Right renal cortex interstitium (tissue), 3 donors: ENCODE measurements at places on chromosomes 5 and 9.

DNA sequence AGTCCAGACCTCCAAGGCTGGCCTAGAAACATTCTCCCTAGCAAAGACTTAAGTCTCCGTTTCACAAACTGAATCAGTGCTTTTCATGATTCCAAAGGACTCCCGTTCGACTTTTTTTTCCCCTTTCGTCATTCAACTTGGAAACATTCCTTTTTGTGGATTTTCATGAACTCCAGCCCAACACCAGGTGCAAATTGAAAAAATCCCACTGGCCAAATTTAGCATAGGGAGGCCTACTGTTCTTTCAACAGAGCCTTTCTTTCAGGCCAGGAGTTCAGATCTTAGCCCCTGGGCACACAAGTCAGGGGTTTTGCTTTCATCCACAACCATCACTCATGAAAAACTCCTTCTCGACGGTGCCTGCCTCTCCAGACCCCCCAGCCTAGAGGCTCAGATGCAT is 285.3 kb downstream of the PIK3R1 start:
- DNase-seq: no peak

DNA sequence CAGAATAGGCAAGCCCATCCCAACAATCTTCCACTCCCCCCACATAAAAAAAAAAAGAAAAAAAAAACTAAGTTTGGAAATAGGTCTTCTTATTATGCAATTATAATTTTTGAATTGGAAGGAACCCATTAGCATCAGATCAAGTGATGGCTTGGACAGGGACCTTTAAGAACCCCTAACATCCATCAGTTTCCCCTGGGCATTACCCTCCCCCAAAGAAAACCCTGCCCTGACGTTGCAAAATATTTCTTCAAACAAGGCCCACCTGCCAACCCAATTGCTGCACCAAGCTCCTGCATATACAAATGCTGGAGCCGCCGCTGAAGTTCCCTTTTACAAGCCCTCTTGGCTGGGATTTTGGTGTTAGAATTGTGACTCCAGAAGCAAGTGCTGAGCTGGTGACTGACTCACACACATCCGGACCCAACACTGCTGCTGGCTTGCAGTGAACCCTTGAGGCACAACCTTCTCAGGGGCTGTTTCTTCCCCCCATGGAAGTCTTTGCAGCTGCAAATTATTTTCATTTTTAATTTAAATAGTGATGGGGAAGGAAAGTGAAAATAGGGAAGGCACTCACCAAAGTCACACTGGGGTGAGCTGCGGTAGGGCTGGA is 56.1 kb upstream of the AFAP1L1 start:
- DNase-seq: no peak

- no peak for DNase-seq
These were observed 17.2 kb downstream of the KDM3B start for GRCh38 chr5:138369706-138370105.

DNA sequence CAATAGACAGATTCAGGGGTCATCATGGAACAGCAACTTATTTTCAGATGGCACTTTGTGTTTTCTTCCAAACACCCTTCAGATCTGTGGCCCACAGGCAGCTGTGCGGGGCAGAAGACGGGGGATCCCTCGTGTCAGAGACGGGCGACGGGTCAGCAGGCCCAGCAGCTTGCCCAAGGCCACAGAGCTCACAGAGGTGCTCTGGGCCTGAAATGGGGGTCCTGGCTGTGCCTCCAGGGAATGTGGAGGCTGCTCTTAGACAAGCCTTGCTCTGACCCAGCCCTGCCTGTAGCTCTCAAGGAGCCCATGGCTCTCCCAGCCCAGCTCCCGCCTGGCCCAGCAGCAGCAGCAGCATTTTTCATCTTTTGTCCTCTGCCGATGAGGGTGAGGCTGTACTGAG is 40.9 kb upstream of the SARDH start:
- no peak for DNase-seq

- no peak for DNase-seq
These were observed 584.7 kb downstream of the EBF1 start for GRCh38 chr5:158514986-158515359.

DNA sequence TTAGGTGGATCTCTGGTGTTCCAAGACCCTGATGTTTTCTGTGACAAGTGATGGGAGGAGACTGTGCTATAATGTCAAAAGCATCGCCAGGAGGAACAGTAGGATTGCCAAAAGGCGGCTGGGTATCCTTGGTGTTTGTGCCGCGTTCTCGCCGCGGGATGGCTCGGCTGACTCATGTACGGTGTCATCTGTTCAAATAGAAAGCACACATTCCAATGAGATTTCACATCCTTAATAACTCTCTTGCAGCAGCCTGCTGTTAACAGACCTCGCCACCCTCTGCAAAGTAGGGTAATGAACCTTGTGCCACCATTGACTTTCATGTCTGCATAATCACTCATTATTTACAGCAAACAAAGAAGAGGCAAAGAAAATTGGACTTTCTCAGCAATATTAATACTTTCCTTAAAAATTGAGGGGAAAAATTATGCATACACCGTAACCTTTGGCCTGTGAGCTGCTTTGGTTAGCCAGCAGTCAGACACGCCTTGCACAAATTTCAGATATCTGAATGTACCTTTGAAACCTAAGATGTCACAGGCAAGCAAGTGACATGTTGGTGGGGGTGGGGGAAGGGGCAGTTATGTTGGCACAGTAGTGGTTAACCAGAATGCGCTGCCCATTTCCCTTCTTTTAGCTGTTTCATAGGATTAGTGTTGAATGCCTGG is 289.4 kb downstream of the EFNA5 start:
- no peak for DNase-seq

- DNase-seq: no peak
These were observed 61.5 kb downstream of the ZFR start for GRCh38 chr5:32383065-32383464.

DNA sequence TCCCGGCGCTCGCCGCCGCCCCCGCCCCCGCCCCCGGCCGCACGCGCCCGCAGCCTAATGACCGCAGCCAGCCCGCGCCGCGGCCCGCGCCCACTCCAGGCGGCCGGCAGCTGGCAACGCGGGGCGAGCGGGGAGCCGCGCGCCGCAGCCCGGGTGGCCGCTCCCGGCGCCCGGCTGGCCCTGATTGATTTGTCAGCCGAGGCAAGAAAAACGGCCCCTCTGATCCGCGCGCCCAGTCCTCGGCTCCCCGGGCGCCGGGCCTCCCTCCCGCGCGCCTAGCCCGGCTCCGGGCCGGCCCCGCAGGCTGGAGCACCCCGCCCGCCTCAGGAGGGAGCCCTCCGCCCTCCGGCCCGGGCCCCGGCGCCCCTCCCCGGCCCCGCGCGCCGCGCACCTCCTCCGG is 11.9 kb upstream of the LHX2 start:
- no peak for DNase-seq

GRCh38 chr5:6868171-6868570 is 154.9 kb downstream of the TENT4A start:
- no peak for DNase-seq

DNA sequence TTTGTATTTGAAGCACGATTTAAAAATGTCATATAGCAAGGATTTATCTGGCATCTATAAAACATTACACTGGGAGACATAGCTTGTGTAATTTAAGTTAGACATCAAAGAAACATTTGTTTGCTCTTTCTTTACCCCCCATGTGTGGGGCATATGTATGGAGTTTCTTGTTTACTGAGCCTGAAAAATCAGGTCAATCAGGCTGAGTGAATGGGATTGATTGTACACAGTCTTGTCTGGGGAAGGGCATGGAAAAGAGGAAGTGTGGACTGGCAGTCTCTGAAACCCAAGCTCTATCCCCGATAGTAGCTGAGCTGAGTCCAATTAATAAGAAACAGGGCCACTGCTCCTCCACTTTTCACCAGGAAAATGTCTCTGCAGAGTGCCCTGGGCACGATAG is 49.4 kb downstream of the SLC46A2 start:
- no peak for DNase-seq

DNA sequence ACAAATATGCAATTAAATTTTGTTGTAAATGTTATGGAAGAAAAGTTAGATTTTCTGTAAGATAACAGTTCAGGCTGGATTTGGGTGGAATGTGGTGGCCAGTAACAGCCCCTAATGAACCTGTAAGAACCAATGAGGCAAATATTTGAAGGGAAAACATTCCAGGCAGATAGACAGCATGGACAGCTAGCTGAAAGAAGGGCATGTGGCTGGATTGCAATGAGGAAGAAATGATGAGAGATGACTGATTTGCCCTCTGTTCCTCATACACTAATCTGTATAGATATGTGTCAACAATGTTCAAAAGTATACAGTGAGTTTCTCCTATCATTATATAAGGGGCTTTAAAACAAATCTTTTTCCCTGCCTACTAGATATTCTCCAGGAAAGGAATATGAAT is 58.8 kb downstream of the MAN2A1 start:
- no peak for DNase-seq

DNA sequence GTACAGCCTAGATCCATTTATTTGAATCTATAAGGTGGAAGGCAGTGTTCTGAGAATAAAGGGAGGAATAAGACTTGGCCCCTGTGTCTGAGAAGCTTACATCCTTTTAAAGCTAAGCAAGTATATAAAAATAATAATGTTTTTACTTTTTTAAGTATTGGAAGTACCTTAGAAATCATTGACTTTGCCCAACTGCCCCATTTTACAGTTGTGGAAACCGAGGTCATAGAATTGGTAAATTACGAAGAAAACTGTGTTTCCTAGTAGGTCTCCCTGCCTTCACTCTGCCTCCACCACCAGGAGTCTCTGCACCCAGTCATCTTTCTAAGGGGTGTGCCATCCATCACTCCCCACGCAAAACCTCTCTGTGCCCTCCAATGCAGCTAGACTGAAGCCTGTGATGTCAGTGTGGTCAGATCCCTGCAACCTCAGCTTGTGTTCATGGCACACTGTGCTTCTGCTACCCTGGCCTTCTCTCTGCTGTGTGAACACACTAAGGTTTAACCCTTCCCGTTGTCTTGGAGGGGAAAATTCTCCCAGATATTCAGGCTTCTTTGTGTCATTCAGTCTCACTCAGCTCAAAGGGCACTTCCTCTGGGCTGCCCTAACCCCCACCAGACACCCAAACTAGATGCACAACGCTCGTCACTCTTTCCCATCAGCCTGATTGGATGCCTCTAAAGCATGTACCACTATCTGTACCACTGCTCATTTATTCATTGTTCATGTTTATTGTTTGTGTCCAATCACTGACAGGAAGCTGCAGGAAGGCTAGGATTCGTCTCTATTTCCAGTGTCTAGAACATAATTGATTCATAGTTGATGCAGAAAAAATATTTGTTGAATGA is 18.2 kb downstream of the ADRB2 start:
- DNase-seq: no peak

- DNase-seq: no peak
These were observed 47.2 kb downstream of the MACIR start for GRCh38 chr5:103305809-103306208.

GRCh38 chr5:111635151-111635902 is 121.7 kb downstream of the NREP start:
- no peak for DNase-seq

DNA sequence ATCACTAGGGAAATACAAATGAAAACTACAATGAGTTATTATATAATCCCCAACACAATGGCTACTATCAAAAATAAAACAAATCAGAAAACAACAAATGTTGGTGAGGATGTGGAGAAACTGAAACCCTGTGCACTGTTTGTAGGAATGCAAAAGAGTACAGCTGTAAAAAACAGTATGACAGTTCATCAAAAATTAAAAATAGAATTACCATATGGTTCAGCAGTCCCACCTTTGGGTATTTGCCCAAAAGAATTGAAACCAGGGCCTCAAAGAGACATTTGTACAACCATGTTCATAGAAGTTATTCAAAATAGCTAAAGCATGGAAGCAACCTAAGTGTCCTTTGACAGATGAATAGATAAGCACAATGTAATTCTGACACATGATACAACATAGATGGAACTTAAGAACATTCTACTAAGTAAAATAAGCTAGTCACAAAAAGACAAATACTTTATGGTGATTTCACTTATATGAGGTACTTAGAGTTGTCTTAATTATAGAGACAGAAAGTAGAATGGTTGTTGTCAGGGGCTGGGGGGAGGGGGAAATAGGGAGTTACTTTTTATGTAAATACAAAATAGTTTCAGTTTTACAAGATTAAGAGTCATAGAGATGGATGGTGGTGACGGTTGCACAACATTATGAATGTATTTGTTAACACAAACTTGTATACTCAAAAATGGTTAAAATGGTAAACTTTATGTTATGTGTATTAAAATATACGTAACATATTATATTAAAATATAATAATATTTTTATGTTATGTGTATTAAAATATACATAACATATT is 102.8 kb downstream of the KCTD16 start:
- DNase-seq: no peak

- DNase-seq: peak; percentile 43
These were observed 69.6 kb downstream of the CCDC171 start for GRCh38 chr9:15622318-15622971.

GRCh38 chr5:55773057-55773456 is 35.2 kb downstream of the DDX4 start:
- DNase-seq: no peak

DNA sequence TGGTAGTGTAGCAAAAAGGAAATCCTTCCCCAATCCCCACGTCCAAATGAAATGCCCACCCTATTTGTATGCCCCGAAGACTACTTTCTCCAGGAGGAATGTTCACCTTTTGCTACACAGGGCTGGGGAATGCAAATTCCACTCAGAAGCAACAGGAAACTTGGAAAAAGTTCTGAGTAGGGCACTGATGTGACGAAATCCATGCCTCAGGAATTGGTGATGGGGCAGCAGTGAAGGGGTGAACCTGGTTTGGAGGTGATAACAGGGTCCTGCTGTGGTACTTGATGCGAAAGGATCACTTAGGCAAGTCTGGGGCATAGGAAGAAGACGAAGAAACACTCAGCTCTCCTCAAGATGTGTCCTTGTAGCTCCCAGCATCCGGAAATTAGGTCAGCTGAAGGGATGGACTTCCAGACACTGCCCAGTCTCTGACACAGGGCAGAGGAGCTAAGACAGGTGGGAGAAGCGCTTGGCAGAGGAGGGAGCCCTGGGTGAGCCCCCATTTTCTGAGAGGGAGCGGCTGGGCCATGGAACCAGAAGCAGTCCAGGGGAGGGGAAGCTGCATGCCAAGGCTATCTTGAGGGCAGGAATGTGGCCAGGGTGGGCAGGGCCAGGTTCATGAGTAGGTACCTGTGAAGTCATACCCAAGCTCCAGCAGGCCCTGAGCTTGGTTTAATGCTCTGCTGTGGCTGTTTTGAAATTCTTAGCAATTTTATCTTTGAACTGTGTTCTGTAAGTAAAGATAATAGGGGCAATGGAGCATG is 22.2 kb upstream of the MVB12B start:
- no peak for DNase-seq
